Stimulated activated CD4-positive, alpha-beta T cell treated with anti-CD3 and anti-CD28 coated beads, Interleukin-1b, Interleukin-23, amount 100 ng/mL, for 4 hours (primary cell): ENCODE measurements at places on chromosomes 11 and 22.

- DNase-seq, result no peak
These were observed 1.6 kb downstream of the YIF1A start for GRCh38 chr11:66287211-66287888.

GRCh38 chr11:92838759-92839310 lies 130.6 kb upstream of the MTNR1B start:
- no peak for DNase-seq

- DNase-seq, result no peak
These were observed 355 bp upstream of the AP1B1 start for GRCh38 chr22:29388759-29389090.

DNA sequence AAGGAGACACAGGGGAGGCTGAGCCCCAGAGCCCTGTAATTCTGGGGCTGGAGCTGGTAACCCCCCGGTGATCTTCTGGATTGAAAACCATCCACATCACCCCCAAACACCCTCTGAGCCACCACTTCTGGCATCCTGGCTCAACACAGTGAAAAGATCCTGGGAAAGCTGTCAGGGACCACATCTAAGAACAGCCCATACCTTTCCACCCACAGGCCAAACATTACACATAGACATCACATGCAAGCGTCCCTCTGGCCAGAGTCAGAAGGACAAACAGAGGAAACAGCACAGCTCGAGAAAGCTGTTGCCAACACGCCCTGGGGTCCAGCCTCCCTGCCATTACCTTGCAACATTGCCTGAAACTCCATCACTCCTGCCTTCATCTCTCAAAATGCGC lies 469.5 kb downstream of the SOX6 start:
- DNase-seq, result no peak

- DNase-seq, result no peak
These were observed 28.0 kb downstream of the TPST2 start for GRCh38 chr22:26561756-26562417.

GRCh38 chr22:19571207-19571795 lies 47.1 kb upstream of the CLDN5 start:
- DNase-seq, result no peak

DNA sequence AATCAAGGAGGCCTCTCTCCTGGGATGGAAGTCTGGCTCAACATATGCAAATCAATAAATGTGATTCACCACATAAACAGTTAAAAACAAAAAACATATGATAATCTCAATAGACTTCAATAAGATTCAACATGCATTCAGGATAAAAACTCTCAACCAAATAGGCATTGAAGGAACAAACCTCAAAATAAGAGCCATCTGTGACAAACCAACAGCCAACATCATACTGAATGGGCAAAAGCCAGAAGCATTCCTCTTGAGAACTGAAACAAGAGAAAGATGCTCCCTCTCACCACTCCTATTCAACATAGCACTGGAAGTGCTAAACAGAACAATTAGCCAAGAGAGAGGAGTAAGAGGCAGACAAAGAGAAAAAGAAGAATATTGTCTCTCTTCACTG lies 54.0 kb upstream of the SEZ6L start:
- DNase-seq, result no peak
